ENCODE measurements at places on chromosomes 2 and 18.

DNA sequence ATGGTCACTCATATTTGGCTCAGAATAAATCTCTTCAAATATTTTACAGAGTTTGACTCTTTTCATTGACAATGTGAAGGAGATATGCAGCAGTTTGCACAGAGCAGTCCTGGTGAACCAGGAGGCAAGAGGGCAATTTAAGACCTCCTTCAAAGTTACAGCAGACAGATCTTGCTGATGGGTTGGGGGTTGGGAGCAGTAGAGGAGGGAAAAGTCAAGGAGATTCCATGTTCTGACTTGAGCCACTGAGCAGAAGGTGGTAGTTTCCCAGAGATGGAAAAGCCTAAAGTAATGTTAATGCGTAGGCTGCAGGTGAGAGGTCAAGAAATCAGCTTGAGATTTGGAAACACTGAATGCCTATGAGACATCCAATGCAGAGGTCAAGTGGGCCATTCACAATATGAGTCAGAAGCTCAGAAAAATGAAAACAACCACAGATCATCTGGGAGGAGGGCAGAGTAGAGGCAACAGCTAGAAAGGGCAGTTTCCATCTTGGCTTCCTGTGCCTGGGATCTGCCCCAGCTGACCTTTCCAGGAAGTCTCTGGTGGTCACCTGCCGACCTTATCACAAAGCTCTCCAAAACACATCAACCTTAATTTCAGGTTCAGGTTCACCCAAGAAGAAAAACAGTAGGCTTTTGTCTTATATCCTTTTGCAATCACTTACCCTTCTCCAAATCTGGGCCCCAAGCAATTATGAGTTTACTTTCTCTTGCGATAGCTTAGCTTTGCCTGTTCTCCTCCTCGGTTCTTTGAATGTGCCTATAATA, 197.5 kb upstream of the ARL4C start:
- DNase-seq: peak; percentile 50

- DNase-seq: no peak
These were observed 163.4 kb upstream of the SH3BP4 start for GRCh38 chr2:234788381-234788780.

- no peak for DNase-seq
These were observed 39.1 kb downstream of the CRACDL start for GRCh38 chr2:98896944-98897343.

GRCh38 chr2:148545390-148546256, 98.9 kb upstream of the EPC2 start:
- no peak for DNase-seq

Data from adipocyte (in vitro differentiated cells).